Stimulated activated naive CD8-positive, alpha-beta T cell treated with anti-CD3 and anti-CD28 coated beads, Interleukin-15, amount 100 ng/mL, for 72 hours (primary cell): ENCODE measurements at places on chromosomes 6 and 20.

DNA sequence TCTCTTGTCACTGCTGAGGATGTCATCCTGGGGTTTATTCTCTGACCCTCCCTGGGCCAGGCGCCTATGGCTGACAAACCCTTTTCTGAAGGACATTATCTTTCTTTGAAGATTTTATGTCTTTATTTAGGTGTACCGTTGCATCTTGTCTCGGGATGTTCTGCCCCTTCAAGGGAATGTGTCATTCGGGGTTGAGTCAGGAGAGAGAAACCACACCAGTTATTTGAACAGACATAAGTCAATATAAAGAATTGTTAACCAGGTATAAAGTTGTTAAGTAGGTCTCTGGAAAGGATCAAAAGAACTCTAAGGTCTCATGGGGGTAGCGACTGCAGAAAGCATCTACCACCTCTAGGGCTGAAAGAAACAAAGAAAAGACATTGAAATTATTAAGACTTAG lies 8.2 kb upstream of the ELMO2 start:
- no peak for DNase-seq

DNA sequence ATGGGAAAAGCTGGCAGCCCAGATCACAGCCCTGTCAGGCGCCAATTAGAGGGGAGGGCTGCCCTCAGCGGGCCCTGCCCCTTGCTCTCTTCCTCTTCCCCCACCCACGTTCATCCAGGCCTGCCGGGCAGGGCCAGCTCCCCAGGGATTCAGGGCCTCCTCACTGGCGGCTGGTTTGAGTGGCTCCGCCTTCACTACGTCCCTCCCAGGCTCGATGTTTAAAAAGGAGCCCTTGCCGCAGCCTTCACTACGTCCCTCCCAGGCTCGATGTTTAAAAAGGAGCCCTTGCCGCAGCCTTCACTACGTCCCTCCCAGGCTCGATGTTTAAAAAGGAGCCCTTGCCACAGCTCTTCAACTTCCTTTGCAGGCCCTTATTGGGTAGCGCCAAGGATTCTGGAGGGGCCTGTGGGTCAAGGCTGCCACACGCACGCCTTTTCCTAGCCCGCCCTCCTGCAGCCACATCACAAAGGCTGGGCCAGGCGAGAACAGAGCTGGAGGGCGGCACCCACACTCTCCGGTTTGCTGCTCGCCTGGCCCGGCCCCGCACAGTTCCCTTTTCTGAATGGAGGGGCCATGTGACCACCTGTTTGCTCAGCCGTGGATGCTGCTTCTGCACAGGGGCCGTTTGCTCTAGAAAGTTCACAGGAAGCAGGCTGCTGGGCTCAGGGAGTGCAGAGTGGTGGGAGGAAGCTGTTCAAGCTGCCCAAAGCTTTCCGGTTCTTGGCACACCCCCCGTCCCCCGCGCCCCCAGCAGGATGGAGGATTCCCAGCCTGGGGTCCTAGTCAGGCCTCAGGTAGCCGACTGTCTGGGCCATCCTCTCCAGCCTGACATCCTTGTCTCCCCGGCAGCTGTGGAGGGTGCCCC lies 1.6 kb downstream of the SLC17A9 start:
- peak; percentile 67 for DNase-seq

GRCh38 chr6:44096612-44097011 lies 30.6 kb downstream of the MRPL14 start:
- DNase-seq, result peak; percentile 77

DNA sequence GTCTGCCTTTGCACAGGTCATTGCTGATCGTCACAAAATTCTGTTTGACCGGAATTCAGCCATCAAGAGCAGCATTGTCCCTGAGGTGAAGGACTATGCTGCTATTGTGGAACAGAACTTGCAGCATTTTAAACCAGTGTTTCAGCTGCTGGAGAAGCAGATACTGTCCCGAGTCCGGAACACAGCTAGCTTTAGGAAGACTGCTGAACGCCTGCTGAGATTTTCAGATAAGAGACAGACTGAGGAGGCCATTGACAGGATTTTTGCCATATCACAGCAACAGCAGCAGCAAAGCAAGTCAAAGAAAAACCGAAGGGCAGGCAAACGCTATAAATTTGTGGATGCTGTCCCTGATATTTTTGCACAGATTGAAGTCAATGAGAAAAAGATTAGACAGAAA lies 24.6 kb upstream of the CALHM6 start:
- no peak for DNase-seq

DNA sequence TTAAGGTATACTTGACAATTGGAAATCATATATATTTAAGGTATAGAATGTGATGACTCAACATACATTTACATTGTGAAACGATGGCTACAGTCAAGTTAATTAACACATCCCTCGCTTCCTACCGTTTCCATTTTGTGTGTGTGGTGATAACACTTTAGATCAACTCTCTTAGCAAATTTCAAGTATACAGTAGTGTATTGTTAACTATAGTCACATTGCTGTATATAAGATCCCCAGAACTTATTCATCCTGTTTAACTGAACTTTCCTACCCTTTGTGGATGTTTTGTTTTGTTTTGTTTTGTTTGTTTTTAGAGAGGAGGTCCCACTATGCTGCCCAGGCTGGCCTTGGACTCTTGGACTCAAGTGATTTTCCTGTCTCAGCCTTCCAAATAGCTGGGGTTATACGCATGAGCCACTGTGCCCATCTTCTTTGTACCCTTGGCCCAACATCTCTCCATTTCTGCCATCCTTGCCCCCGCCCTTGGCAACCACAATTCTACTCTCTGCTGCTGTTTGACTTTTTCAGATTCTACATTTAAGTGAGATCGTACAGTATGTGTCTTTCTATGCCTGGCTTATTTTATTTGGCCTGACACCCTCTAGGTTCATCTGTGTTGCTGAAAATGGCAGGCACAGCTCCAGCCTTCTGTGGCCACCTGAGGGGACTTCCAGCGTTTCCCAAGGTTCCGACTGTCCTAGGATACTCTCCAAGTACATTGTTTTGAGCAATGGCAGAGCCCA lies 90.5 kb upstream of the SNX9 start:
- DNase-seq, result no peak

DNA sequence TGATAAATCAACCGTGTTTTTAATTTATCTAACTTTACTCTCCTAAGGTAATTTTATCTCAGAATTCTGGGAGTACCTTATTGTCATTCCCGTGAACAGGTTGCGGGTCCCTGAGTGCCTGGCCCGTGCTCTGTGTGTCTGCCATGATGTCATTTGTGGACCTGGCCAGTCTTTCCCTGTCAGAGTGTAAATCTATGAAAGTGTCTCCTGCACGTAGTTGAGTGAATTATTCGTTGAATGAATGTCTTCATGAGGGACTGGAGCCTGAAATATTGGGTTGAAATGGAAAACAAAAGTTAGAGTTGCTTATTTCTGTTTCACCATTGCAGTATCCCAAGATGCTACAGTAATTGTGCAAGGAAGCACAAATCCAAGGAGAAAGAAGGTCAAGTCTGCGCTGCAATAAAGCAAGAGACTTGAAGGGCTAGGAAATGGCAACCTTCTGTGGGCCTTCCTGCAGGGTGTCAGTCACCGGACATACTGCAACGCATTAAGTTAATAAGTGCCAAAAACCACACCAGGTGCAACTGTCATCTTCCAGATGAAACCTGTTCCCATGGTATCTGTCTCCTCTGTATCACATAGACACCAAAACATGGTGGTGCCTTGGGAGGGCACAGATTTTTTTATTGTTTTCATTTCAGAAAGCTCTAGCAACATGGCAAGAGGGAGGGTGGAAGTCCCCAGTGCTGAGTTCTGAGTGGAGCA lies 135.5 kb downstream of the ZDHHC14 start:
- no peak for DNase-seq

DNA sequence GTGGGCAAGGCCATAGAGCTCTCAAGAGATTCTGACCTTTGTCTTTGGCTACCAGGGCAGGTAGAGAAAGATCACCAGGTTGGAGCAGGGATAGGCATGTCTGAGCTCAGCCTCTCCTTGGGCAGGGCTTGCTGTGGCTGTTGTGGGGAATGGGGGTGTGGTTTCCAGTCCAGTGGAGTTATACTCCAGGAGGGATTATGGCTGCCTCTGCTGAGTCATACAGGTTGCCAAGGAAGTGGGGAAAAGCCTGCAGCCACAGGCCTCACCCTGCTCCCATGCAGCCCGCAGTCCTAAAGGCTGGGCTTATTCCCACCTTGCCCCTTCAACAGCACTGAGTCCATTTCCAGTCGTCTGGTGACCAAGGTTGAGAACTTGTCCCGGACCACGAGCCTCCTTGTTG lies 21.9 kb downstream of the MEP1A start:
- DNase-seq, result no peak

GRCh38 chr6:71011871-71012371 lies 55.1 kb upstream of the B3GAT2 start:
- DNase-seq, result no peak

- peak; percentile 52 for DNase-seq
Measured at GRCh38 chr6:44642870-44643522, 255.5 kb downstream of the CDC5L start.

DNA sequence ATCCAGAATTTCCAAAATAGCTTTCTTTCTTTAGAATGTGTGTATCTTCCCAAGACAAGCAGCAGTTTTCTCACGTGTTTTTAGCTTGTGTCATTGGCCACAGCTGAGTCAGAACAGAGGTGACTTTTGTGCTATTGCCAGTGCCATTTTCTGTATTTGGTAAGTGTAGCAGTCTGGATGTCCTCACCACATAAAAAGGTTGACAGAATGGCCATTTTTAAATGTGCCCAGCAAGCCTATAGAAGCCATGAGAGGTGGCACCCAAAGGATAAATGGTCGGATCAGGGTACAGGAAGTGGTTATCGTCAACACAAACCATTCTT lies 269.5 kb upstream of the HSF2 start:
- no peak for DNase-seq

DNA sequence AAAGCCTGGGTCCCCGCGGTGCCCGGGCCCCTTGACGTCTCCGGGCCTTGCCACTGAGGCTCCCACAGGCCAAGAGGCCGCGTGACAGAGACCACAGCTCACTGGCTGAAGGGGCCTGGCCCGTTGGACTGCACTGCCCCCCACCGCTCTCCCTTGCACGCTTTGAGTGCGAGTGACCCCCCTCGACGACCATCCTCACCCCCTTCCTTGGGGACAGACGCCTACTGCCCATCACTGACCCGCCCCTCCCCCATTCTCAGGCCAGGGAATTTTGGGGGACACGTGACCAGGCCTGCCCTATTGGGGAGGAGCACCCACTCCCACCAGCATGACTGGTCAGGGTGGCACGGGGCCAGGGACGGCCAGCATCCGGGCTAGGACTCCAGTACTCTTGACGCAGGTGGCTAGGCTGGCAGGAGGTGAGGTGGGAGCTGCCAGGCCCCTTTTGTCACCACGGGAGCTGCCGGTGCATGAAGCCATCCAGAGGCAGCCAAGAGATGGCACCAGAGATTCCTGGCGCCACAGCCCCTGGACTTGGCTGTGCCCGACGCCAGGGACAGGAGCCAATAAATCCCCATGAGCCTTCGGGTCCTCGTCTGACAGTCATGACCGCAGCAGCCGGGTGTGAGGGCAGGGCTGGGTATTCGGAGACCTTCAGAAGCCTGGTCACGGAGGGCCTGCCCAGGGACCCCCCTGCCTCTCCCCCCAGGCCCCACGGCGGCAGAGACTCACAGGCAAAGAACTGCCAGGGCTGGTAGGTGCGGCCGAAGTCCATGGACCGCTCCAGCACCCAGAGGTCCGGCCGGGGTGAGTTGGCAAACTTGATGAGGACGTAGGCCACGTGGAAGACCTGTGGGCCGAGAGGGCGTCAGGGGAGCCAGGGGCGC lies 14.5 kb downstream of the LAMA5 start:
- no peak for DNase-seq

- DNase-seq, result no peak
Measured at GRCh38 chr6:41974281-41974825, 32.7 kb upstream of the CCND3 start.

DNA sequence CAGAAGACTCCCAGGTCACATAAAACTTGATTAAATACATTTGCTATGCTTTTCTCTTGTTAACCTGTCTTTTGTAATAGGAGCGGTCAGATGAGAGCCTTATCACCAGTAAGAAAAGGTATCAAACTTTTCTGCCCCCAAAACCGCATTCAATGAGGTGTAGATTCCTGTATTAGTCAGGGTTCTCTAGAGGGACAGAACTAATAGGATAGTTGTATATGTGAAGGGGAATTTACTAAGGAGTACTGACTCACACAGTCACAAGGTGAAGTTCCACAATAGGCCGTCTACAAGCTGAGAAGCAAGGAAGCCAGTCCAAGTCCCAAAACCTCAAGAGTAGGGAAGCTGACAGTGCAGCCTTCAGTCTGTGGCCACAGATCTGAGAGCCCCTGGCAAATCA lies 32.7 kb downstream of the PTPRK start:
- no peak for DNase-seq

- no peak for DNase-seq
Measured at GRCh38 chr6:161727083-161727833, 453.4 kb upstream of the AGPAT4 start.

DNA sequence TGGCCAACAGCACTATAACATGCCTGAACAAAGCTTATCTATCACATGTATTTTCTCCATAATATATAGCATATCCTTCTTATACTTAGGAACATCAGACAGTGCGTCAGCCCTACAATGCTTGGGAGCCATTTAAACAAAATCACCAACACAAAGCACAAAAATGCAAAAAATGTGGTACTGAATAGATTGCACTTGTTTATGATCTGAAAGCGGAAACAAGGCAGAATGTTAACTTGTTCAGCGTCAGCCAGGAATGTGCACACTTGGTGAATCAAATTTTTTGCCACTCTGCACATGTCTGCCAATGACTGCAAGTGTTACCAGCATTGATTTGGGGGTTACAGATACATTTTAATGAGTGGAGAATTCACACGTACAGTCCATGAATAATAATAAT lies 14.8 kb downstream of the SLC35A1 start:
- DNase-seq, result no peak
